Islet precursor cell (in vitro differentiated cells): ENCODE measurements at places on chromosomes 13 and 19.

DNA sequence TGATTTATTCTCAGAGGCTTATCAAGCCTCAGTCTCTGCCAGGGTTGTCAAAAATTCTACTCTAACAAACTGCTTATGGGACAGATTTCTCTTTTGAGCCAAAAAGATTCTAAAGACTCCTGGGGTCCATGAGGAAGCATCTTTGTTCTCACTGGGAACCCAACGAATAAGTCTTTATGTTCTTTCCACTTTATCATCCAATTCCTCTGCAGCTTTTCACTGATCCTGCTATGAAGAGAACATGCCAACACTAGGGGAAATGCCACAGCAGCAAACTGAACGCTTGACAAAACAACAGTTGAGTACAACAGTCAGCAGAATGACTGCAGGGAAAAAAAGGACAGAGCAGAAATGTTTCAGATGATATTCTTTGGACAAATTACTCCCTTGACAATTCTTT lies 22.2 kb downstream of the DCLK1 start:
- no peak for DNase-seq

- no peak for DNase-seq
Measured at GRCh38 chr13:105906746-105907145, 628.7 kb downstream of the EFNB2 start.

GRCh38 chr13:109933476-109933875 lies 147.1 kb upstream of the IRS2 start:
- DNase-seq, result no peak

GRCh38 chr13:20491926-20492435 lies 33.7 kb downstream of the CRYL1 start:
- no peak for DNase-seq

DNA sequence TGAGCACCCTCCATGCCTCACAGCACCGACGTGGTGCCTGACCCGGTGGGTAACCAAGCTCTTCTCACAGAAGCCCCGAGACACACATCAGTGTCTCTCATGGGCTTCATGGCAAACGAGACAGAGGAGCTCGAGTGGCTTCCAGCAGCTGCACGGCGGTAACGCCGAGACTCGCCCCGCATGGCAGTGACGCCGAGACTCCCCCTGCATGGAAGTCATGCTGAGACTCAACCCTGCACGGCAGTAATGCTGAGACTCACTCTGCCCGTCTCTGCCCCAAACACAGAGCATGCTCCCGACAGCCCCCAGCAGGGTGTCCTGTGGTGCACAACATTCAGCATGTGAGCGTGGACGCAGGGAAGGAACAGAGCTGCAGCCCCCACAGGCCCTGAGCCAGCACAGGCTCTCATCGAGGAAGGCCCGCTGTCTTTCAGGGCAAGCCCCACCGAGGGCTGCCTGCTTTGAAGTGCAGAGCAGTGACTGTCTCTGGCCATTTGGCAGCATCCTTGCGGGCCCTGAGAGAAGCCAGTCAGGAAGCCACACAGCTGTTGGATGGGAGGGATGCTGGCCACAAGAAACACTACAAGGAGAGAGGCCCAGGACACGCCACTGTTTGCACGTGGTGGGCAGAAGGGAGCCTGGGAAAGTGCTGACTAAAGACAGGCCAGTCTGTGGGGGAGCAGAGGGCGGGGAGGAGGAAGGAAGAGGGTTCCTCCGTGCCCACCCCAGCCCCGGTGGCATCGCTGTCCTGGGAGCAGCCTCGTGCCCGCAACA lies 9.5 kb downstream of the GAS6 start:
- peak; percentile 63 for DNase-seq

- DNase-seq, result no peak
Measured at GRCh38 chr13:110356362-110356761, 49.3 kb downstream of the COL4A2 start.

DNA sequence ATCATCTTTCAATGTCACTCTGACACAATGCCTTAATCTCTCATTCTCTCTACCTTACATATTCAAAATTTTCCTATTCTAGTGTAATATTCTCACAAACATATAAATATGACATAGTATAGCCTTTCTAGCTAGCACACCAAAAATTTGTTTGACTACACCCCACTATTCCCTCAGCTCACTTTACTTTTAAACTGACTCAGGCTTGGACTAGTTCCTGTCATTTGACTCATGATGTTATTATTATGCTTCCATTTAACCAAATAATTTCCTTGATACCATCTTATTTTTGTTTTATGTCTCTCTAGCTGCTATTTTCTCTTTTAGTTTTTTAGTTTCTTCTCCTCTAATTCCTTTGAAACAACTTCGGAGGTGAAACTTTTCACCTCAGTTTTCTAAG lies 1745.6 kb upstream of the PCDH20 start:
- no peak for DNase-seq

GRCh38 chr13:103351035-103351828 lies 285.0 kb upstream of the SLC10A2 start:
- DNase-seq, result peak; percentile 87

DNA sequence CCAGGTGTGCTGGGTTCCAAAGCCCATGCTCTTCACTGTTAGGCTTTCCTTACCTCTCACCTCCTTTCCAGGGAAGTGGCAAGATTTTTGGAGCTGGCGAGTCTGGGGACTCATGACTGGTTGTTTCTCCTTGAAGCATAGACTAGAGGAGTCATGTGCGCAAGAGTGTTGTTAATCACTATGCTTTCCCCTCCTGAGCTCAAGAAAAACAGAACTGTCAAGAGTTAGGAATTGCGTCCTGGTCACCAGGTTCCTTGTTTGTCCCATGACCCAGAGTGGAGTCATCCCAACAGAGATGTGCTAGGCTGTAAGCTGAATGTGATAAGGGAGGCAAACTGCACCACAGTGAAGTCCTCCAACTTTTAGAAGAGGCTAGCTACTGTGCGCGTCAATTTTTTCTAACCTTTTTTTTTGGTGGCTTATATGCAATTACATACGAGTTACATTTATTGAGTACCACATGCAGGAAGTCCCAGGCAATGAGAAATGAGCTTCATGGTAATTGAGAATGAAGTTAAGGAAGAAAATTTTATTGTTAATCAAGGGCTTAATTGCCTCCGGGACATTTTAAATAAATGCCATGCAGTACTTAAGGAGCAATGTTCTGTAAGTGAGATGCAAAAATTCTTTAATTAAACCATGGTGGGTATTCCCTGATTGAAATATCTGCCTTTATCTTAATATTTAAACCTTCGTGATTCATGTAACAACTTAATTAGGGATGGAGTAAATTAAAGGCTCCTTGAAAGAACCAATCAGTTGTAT lies 233.9 kb downstream of the ZIC5 start:
- peak; percentile 54 for DNase-seq
